ENCODE measurements at places on chromosomes 5 and 9.

- DNase-seq, result no peak
Observed at GRCh38 chr5:134519989-134520388, 5.5 kb upstream of the JADE2 start.

DNA sequence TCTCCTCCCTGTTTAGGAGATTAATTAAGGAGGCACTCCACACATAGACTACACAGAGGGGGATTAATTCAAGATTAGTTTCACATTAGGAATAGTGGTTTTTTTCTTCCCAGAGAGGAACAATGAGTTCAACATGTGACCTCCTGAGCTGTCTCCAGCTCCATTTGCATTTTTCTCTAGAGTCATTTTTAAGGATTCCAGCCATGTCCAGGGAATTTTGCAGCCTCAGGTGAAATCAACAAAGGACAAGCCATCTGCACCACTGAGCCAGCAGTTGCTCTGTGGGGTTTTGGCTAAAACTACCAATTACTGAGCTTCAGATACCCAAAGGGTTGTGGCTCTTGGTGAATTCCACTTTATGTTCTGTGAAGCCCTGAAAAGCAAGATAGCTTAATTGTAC is 258.5 kb upstream of the PPP1R2B start:
- DNase-seq, result no peak

DNA sequence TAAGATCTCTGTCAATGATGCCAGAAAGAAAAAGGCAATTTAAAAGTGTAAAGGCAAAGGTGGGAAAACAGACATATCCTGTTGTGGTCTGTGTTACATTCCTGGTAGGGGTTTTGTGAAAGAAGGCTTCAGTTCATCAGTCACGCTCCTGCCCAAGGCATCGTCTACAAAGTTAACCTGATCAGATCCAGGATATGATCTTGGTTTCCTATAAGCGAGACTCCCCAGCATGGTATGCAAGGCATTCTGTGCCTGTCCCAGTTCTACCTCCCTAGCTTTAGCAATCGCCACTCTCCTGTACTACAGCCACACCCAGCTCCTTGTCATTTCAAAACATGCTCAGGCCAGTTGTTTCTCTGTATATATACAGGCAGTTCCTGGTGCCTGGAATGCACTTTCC is 58.0 kb upstream of the PTPN3 start:
- DNase-seq, result no peak

DNA sequence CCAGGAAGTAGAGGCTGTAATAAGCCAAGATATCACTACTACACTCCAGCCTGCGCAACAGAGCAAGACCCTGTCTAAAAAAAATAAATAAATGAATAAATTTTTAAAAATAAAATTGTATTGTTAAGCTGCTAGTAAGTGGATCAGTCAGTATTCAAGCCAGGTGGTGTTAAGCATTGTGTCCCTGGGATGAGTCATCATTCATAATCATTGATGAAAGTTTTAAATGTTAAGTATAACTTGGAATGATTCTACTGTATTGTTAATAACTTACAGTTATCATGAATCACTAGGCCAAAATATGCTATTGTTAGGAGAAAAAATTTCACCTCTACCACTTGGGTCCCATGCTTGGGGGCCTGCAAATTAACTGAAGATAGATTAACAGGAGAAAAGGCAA is 38.2 kb downstream of the MED10 start:
- DNase-seq, result peak; percentile 21

GRCh38 chr9:132171702-132172101 is 9.8 kb downstream of the NTNG2 start:
- no peak for DNase-seq

GRCh38 chr9:89078860-89079259 is 87.6 kb downstream of the S1PR3 start:
- DNase-seq, result peak; percentile 27

DNA sequence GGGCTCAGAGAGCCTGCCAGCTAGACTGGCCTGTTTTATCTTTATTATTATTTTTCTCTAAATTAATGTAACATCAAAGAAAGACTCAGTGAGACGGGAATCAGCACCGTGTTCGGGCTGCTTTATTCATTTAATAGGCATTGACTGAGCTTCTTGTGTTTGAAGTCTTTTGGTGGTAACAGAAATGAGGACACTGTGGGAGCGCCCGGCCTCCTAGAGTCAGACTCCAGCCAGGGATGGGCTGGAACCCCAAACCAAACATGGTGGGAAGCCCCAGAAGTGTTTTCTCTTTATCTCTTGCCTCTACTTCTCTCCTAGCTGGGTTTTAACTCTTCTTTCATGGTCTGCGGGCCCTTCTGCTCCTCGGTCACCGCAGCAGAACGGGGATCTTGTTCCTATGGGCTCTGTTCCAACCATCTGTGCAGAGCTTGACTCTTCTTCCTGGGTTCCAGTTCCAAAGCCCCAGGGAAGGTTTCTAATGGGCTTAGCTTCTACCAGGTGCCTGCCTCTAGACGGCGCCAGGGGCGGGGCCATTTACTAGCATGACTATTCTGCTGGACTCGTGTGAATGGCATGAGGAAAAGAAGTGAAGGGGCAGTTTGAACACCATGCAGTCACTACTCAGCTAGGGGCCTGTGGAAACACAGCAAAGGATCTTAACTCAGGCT is 123.8 kb downstream of the FGF18 start:
- DNase-seq, result no peak

DNA sequence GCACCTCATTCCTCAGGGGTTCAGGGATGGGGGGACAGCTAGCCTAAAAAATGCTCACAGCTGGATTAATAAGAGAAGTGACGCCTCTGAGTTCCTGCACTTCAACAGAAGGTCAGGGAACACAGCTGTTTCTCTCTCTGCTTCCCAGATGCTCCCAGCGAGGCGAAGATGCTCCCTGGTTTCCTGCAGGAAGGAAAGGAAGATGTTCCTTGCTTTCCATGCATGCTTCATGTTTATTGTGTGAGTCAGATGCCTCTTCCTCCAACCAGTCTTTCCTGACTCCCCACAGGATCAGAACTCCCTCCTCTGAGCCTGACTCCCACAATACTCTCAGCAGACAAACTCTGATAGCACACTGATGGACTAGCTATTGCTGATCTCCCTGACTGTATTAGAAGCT is 71.9 kb downstream of the MFAP3 start:
- no peak for DNase-seq

- peak; percentile 19 for DNase-seq
Observed at GRCh38 chr9:98866435-98867102, 59.1 kb downstream of the GALNT12 start.

- DNase-seq, result peak; percentile 44
Observed at GRCh38 chr9:104810421-104811339, 46.8 kb downstream of the NIPSNAP3B start.

DNA sequence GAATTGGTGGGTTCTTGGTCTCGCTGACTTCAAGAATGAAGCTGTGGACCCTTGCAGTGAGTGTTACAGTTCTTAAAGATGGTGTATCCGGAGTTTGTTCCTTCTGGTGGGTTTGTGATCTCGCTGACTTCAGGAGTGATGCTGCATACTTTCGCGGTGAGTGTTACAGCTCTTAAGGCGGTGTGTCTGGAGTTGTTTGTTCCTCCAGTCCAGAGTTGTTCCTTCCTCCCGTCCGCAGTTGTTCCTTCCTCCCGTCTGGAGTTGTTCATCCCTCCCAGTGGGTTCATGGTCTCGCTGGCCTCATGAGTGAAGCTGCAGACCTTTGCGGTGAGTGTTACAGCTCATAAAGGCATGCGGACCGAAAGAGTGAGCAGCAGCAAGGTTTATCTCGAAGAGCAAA is 159.6 kb upstream of the ADAMTSL1 start:
- DNase-seq, result peak; percentile 55

GRCh38 chr5:74378464-74378863 is 262.1 kb downstream of the ENC1 start:
- no peak for DNase-seq

DNA sequence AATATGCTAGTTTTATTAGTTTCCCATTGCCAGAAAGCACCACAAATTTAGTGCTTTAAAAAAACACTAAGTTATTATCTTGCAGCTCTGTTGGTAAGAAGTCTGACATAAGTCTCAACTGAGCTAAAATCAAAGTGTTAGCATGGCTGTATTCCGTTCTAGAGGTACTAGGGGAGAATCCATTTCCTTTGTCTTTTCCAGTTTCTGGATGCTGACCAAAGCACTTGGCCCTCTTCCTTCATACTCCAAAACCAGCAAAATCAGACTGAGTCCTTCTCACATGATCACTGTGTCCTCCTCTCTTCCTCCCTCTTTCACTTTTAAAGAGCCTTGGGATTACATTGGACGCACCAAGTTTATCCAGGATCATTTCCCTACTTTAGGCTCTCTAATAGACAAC is 9.5 kb downstream of the CDH18 start:
- DNase-seq, result no peak

DNA sequence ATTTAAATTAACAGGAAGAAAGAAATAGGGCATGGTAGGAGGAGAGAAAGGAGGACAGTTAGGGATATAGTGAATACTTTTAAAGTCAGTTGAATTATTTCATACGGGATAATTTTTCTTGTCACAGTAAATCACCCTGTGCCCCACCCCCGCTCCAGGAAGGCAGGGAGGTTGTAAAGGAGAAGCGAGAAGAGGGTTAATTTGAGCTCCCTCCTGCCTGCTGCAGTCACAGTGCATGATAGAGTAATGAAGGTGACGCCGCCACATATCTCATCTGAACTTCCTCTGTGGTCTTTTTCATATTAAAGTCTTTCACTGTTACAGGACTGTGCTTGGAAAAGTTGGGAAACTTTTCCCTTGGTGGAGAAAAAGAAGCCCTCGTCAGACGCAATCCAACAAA is 896 bp upstream of the PCSK5 start:
- DNase-seq, result no peak

- peak; percentile 8 for DNase-seq
Observed at GRCh38 chr9:126456441-126457174, 130.0 kb downstream of the MVB12B start.

DNA sequence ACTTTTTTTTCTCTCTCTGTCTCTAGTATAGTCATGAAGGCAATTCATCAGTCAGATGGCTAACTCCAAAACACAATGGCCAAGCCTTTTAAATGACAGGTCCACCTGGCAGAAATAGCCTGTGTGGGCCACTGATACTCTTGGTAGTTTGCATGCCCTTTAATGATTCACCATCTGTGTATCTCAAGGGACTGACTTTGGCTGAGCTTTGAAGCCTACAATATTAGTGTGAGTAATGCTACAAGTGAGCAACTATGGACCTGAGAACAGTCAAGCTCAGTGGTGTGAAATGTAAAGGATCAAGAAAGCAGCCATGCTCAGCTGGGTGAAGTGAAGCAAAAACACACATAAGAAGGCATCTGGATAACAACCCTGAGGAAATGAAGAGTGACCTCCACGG is 506.9 kb downstream of the TLE1 start:
- DNase-seq, result no peak

DNA sequence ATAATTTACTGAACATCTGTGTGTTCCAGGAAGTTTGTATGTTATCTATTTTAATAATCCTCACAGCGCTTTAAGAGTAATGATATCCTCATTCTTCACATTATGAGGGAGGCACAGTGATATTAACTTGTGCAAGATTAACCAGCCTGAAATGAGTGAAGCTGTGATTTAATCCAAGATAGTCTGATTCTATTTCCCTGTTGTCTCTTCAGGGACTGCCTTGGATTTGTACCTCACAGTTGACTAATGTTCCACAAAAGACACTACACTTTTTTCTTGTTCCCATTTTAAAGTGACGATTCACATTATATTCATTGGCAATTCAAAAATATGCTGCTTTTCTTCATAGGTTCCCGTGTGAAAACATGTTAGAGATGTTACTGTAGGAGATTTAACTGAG is 125.3 kb upstream of the GNA14 start:
- no peak for DNase-seq

DNA sequence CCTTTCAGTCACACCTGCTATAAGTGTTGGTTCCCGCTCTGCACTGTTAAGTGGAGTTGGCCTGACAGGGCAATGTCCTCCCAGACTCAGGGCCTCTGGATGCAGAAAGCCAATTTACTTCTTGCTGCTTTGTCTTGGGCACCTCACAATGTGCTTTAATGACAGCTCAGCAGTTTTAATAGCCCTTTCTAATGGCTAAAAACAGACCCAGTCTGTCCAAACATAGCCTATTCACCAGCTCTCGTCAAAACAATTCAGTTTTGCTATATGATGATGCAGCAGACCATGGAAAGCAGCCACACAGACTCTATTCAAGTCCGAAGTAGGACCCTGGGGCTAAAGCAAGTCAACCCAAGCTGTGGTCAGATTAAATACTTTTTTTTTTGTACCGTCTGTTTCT is 529.1 kb upstream of the SEMA6A start:
- no peak for DNase-seq

- peak; percentile 45 for DNase-seq
Observed at GRCh38 chr9:128701227-128701854, 962 bp upstream of the PKN3 start.

DNA sequence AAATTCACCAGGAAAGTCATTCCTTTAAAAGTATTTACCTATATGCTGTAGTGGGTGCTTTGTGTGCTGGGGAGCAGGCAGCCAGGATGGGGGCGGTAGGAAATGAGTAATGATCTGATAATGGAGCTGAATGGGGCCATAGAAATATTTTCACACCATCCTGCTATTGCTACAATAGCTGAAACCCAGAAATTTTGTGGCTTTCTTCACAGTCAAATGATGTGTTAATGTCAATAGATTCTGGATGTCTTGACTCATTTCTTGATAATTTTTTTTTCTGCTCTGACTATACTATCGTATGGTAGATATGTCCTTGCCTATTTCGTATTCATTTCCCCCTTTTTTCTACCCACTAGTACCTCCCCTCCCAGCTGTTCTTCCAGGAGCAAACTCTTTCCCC is 59.5 kb downstream of the RORB start:
- DNase-seq, result no peak

GRCh38 chr5:124824637-124825158 is 78.3 kb upstream of the ZNF608 start:
- DNase-seq, result peak; percentile 56

GRCh38 chr9:128339761-128340690 is at the start of gene SLC27A4:
SLC27A4 (plus strand) TSS chr9:128340527; CDS start chr9:128343133, 2,606 bp downstream.
- peak; percentile 83 for DNase-seq

GRCh38 chr9:125321496-125321895 is 59.9 kb downstream of the GAPVD1 start:
- no peak for DNase-seq

- DNase-seq, result no peak
Observed at GRCh38 chr9:78775696-78776295, 478.9 kb downstream of the PSAT1 start.

- no peak for DNase-seq
Observed at GRCh38 chr5:127428748-127429147, 88.7 kb upstream of the PRRC1 start.

DNA sequence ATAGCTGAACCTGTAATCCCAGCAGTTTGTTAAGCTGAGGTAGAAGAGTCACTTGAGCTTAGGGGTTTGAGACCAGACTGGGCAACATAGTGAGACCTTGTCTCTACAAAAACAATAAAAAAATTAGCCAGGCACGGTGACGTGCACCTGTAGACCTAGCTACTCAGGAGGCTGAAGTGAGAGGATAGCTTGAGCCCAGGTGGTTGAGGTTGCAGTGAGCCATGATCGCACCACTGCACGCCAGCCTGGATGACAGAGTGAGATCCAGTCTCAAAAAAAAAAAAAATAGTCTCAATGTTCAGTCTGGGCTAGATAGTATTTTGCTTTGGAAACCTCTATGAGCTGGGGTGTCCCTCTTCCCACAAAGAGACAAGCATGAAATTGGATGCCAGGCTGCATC is 51.9 kb upstream of the IQGAP2 start:
- no peak for DNase-seq

Data from dermis blood vessel endothelial cell (primary cell).